ENCODE measurements at places on chromosomes 11 and 22. TPM values are rescaled to one million over a fixed set of nuclear protein-coding genes. Genes with fewer than 3 reads are reported as not detected.

GRCh38 chr11:107493117-107493516 lies 35.5 kb upstream of the CWF19L2 start:
- no peak for DNase-seq

C22orf31 gene
- total RNA-seq = not detected

DNA sequence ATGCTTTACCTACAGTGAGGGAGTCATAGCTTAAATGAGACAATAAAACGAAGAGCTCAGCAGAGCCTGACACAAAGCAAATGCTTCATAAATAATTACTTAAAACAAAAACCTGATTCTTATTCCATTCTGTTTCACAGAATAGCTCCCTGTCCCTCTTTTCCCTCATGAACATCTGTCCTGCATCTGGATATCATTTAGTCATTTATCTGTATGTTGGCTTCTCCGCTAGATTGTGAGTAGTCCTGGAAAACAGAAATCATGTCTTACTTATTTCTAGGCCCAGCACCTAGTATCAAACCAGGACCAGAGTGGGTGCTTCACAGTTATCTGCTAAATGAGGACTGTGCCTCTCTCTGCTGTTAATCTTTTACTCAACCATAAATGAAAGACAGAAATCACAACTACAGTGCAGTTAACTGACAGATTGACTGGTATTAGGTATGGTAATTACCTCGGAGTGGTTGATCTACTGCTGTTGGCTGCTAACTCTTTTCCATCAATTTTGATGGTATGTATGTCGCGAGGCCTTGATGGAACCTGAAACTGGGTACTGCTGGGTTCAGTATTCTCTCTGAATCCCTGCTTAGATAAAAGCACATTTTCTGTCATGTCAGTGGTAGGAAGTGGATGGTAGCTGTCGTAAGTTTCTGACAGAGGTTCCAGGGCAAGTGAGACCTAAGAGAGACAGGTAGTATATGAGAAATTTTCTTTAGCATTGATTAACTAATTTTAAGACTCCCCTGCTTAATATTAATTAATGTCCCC lies 31.5 kb downstream of the C2CD3 start:
- DNase-seq = no peak

GRCh38 chr11:126133901-126134300 lies 71.2 kb upstream of the CDON start:
- DNase-seq = no peak

DNA sequence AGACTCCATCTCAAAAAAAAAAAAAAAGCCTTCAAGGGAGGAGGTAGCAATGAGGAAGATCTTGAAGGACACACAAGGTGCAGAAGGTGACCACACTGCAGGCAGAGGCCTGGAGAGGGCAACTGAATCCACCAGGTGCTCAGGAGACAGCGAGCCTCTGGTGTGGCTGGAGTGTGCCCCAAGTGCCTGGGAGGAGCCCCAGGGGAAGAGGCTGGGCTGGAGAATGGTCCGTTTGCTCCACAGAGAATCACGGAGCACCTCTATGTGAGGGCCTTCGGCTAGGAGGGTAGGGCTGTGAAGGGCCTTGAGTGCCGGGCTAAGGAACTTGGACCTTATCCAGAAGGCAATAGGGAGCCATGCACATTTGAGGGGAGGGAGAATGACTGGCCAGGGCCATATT lies 50.3 kb downstream of the ARRB1 start:
- no peak for DNase-seq

GRCh38 chr11:131253656-131254151 lies 116.7 kb upstream of the NTM start:
- no peak for DNase-seq

GRCh38 chr11:2853997-2854560 lies 31.5 kb downstream of the CDKN1C start:
- no peak for DNase-seq

DNA sequence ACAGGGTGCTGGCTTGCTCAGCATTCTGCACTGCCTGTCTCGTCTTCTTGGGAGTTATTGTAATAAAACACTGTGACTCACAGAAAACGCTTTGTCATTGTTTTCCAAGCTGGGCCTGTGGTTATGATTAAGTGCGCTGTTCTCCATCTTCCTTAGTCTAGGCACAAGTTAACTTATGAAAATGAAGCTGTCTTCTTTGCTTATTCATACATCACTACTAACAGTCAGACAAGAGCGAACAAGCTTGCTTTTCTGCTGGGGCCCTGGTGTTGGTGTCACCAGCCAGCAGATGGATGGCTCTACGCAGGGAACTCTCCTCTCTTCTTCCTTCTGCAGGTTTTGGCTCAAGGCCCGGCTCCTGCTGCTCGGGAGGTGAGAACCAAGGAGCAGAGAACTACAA lies 380.1 kb upstream of the SYN3 start:
- no peak for DNase-seq

GRCh38 chr22:23183061-23183698 lies 2.9 kb downstream of the BCR start:
- DNase-seq = no peak

- DNase-seq = no peak
Measured at GRCh38 chr22:44401783-44402110, 89.0 kb upstream of the SHISAL1 start.

GRCh38 chr22:36334081-36334820 lies 53.5 kb downstream of the MYH9 start:
- peak; percentile 40 for DNase-seq

- no peak for DNase-seq
Measured at GRCh38 chr22:22038178-22038880, 55.7 kb upstream of the TOP3B start.

GRCh38 chr11:16013649-16014275 lies 342.6 kb downstream of the SOX6 start:
- no peak for DNase-seq

DNA sequence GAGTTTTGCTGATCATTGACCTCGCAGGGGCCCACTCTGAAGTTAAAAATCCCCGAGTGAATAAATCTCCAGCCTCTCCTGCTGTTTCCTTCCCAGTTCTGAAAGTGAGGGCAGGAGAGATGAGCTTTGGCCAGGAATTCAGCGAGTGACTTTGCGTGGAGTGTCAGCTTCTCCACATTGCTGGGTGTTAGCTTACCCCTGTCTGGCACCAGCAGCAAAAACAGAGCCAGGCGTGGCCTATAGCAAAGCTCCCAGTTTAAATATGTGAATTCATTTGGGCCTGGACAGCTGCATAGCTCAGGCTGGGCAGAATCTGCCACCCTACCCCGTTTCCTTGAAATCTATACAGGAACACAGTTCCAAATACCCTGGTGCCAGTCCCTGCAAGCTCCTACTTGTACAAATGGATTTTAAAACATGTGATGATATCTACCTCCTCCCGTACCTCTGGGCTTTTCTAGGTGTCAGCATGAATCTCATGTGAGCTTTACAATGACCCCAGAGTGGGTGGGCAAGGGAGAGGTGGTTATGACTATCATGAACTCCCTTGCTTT lies 25.6 kb downstream of the TIMP3 start:
- no peak for DNase-seq

DNA sequence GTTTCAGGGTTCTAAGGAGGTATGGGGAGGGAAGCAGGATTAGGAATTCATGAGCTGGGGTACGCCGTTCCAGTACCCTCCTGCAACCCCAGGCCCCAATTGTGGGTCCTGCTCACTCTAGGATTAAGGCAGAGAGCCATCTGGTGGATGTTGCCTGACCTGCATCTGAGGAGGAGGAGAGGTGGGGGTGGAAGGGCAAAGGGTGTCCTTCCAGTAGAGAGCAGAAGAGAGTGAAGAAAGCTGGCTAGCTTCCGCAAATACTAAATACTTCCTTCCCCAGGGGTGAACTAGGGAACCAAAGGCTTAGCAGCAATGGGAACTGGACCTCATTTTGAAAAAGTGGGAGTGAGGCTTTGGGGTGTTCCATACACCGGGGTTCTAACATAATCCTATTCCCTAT lies 10.6 kb downstream of the LRRC51 start:
- peak; percentile 76 for DNase-seq

DNA sequence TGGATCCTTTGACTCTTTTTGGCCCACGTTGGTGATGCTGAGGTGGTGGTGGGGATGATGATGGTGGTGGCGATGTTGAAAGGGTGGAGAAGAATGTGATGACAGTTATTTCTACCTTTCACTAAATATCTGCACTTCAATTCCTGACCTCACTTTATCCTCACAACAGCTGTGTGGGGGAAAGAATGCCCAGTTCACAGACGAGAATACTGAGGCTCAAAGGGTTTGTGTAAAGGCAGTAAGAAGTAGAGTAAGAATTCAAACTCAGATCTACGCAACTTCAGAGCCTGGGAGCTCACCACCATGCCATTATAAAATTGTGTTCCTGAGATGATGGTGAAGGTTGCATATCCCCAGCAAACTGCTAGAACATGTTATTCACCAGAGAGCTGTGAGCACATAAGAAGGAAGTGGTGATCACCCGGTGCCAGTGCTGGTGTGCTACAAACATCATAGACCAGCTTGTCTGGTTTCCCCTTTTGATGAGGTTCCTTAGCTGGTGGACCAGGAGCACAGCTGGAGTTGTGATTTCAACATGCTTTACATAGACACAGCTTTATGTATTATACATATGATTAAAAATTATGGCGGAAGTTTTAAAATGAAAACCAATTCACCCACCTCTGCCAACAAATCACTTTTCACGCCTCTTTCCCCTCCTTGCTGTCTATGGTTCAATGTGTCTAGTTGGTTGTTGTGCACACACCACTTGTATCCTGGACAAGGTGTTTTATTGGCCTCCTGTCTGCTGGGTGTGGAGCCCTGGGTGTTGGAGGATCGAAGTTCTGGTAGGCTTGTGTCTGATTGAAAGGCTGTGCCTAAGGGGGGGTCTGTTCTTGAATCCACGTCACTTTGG lies 6.2 kb downstream of the ST14 start:
- DNase-seq = no peak

GRCh38 chr11:36577859-36578258 lies 10.1 kb downstream of the RAG1 start:
- no peak for DNase-seq

DNA sequence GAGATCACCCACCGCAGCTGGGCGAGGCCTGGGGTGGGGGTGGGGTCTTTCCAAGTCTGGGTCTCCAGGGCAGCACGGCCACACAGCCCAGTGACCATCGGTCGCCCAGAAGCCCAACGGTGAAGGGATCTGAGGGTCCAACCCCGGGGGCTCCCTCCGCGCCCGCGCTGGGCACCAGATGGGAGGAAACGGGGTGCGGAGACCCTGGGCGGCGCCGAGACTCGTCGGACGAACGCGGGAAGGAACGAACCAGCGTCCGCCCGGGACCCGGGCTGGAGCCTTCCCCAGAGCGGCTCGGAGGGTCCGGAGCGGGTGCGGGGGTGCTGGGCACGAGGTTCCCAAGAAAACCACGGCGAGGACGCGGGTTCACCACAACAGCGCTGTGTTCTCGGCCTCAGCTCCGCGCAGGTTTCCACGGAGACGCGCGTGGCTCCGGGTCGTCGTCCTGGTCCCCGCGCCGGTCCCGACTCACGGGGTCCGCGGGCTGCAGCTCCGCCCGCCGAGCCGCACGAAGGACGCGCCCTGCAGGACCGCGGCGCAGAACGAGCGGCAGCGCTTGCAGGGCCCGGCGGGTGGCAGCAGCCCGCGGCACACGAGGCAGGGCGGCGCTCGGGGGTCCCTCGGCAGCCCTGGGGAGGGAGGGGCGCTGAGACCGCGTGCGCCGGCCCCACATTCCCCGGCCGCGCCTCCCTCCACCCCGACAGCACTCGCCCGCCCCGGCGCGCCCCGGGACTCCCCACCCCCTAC lies 2.3 kb upstream of the IL17REL start:
- DNase-seq = no peak

MUC2 gene
- total RNA-seq = not detected
